ENCODE measurements at places on chromosomes 7 and 10.

- no peak for DNase-seq
Observed at GRCh38 chr7:7569081-7569527, 2.4 kb downstream of the MIOS start.

- DNase-seq = no peak
Observed at GRCh38 chr7:17429579-17429978, 131.1 kb downstream of the AHR start.

- DNase-seq = no peak
Observed at GRCh38 chr7:128876978-128877755, 14.5 kb downstream of the ATP6V1F start.

- peak; percentile 16 for DNase-seq
Observed at GRCh38 chr7:151411551-151411950, 1.7 kb upstream of the WDR86 start.

DNA sequence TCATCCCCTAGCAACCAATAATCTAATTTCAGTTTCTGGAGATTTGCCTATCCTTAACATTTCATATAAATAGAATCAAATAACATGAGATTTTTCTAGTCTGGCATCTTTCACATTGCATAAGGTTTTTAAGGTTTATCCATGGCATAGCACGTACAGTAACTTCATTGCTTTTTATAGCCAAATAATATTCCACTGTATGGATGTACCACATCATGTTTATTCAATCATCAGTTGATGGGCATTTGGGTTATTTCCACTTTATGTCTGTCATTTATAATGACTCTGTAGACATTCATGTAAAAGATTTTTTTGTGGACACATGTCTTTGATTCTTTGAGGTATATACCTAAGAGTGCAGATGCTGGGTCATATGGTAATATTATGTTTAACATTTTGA, 1052.6 kb downstream of the DNAJB9 start:
- no peak for DNase-seq

DNA sequence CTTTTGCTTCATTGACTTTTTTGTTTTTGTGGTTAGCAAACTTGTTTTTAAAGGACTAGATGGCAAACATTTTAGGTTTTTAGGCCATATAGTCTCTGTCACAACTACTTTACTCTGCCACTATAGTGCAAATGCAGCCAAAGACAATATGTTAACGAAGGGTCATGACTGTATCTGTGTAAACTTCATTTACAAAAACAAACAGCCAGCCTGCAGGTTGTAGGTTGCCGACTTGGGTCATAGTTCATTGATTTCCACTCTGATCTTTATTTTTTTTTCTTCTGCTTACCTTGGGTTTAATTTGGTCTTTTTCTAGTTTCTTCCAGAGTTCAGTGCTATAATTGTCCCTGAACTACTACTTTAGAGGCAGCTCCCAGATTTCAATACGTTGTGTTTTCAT, 120.0 kb downstream of the ARHGAP22 start:
- DNase-seq = no peak

- no peak for DNase-seq
Observed at GRCh38 chr7:30796105-30796869, 25.1 kb downstream of the MINDY4 start.

GRCh38 chr10:13717936-13718772, 131.4 kb downstream of the PRPF18 start:
- DNase-seq = no peak

DNA sequence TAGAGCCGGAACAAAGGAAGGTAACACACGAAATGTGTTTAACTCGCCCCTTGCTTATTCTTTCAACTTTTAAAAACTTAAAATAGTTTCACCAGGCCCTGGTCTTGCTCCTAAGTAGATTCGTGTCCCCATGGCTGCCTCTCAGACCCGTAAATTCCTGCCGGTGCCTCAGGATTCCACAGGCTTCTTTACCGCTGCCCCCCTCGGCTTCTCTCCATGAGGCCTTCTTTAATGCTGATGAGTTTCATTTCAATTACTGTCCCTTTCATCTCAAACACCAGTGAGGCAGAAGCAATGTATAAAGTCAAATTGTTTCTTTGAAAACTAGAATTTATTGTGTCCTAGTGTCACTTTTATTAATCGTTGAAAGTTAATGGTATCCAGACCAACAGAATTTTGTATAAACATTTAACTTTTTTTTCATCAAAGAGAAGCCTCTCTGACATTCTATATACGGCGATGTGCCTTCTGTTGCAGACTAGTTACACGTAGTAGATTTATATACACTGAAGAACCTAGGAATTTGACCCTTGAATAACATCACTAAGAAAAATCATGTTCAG, 225.2 kb downstream of the C7orf25 start:
- DNase-seq = no peak

- DNase-seq = peak; percentile 29
Observed at GRCh38 chr7:121329191-121330052, 622 bp downstream of the WNT16 start.

DNA sequence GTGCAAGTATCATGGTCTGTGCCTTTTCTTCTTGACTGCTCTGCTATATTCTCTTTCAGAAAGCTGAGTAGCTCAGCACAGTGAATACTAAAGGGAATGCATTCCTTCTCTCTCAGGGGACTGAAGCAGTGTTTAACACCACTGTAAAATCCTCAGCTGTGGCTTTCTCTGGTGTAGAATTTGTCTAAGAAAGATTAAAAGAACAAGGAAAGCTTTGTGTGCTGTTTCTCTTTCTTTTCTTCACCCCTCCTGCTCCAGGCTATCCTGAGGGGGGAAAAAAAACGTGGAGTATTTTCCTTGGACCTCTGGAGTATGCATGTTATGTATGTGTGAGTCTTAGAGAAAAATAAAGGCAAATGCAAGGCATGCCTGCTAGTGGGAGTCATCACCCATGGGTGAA, 383.9 kb downstream of the AUTS2 start:
- no peak for DNase-seq

GRCh38 chr7:11466517-11467105, 365.4 kb downstream of the THSD7A start:
- DNase-seq = no peak

- no peak for DNase-seq
Observed at GRCh38 chr7:114047889-114048288, 129.1 kb upstream of the PPP1R3A start.

GRCh38 chr10:132613566-132614348, 76.2 kb downstream of the INPP5A start:
- no peak for DNase-seq

DNA sequence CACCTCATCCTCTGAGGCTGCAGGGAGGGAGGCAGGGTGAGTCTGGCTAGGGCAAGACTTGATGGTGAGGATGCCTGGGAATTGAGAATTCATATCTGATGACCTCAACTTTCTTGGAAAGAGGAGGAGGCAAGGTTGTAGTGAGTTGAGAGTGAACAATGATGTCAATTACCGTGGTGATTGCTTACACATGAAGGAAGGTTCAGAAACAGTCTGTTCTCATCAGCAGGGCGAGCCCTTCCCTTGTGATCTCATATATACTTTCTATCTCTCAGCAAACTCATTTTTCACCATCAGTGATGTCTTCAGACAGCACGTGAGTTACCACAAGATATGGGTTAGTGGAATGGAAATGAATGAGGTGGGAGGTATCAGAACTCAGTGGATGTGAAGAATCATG, 20.1 kb upstream of the COL13A1 start:
- no peak for DNase-seq

GRCh38 chr7:21448974-21449373, 21.1 kb downstream of the SP4 start:
- DNase-seq = no peak

GRCh38 chr7:90022213-90022612, 132.1 kb upstream of the STEAP1 start:
- DNase-seq = no peak

- DNase-seq = no peak
Observed at GRCh38 chr10:114516356-114516755, 112.1 kb upstream of the AFAP1L2 start.

DNA sequence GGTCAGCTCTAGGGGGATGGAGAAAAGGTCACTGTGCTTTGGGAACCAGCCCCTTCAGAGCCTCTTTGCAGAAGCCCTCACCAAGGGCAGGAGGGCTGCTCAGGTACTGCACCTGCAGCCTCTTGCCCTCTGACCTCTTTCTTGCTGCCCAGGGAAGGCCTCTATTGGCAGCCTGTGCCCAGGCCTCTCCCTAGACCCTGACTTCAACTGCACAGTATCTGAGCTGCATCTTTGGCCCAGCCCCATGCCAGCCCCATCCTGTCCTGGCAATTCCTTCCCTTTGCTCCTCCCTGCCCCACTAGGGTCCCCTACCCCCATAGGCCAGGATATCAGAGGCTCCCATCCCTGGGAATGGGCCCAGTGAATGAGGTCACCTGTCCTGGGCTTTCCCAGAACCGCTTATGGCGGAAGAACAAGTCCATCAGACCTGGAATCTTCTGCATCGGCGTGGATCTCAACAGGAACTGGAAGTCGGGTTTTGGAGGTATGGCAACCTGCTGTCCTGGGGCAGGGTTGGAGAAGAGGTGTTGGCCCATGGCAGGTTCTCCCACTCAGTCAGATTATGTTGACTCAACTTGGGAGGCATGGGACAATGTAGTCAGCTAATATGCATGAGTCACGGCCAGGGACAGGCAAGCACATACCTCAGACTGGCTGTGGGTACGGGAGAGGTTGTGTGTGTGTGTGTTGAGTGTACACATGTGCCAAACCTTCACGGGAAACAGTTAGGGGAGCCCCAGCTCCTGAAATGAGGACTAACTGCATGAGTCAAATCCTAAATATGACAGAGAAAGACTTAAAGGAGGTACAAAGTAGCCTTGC, 17.1 kb upstream of the CPA1 start:
- no peak for DNase-seq

- no peak for DNase-seq
Observed at GRCh38 chr10:31830887-31831286, 97.7 kb downstream of the ARHGAP12 start.

Measured in NCI-H2029 treated with DMSO at 0.1 percent for 48 hours (cell line).